Fibroblast of skin of left quadriceps (primary cell): ENCODE measurements at places on chromosomes 7 and 10.
A peak's percentile ranks its signal among the peaks of the same experiment; 100 is the strongest.

GRCh38 chr10:500876-501275 lies 188.6 kb downstream of the DIP2C start:
- DNase-seq, result peak; percentile 36

GRCh38 chr10:117312430-117312829 lies 62.8 kb downstream of the PDZD8 start:
- DNase-seq, result no peak

- DNase-seq, result no peak
Observed at GRCh38 chr7:47361236-47361635, 220.7 kb downstream of the TNS3 start.

- no peak for DNase-seq
Observed at GRCh38 chr10:17547060-17547459, 70.1 kb downstream of the HACD1 start.

DNA sequence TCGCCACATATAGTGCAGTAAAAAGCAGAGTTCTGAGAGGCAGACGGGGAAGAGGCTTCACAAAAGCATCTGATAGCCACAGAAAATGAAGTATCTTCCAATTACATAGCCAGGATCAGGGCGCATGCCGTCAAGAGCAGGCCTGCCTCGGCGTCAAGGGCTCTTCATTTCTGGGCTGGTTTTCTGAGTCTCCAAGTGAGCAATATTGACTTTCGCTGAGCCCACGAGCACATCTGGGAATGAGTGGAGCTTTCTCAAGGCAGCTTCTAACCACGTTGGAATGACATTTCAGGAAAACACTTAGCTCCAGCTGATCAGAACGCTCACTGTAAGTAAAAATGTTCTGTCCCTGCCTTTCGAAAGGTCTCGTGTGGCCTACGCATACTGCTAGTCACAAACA lies 51.9 kb downstream of the CLRN3 start:
- no peak for DNase-seq

GRCh38 chr10:123926401-123927264 lies 35.0 kb upstream of the CPXM2 start:
- DNase-seq, result no peak
